Sigmoid colon (tissue), 7 donors: ENCODE measurements at places on chromosomes 4 and X. TPM values are rescaled to one million over a fixed set of nuclear protein-coding genes. Genes with fewer than 3 reads are reported as not detected.

DNA sequence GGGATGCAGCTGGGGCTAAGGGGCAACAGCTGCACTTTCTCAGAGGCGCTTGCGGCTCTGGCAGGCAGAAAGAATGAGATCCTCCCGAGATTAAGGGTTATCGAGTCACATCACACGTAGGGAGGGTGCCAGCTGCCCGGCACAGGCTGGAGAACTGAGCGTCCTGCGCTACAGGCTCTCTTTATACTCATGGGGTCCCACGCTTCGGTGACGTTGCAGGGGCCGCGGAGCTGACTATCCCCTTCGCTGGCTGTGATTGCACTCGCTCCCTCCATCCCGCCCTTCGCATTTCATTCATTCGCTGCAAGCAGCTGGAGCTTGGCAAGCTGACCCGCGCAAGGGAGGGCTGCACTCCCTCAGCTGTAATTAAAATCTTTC, at the start of gene TACR3:
Gene TACR3, minus strand, starts transcription at position 156 of the 378 bp plus-strand sequence. CDS start 310 bp downstream, outside the sequence.
- DNase-seq, result peak; percentile 56

DNA sequence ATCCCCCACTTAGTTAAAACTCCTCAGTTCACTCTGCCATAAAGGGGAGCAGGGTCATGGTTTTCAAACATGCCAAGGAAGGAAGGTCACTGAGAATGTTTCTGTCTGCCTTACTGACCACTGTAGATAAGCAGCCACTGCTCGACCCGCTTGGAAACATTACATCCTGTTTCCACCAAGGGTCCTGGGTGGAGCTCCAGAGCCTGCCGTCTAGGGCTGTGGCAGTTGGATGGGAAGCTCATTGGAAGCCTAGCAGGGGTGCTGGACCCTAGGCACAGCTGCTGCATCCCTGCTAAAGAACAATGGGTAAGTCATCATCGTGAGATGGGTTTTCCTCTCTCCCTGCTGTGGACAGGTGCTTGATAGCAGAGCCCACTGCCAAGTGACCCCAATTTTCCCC, 76.0 kb upstream of the SRD5A3 start:
- DNase-seq, result no peak

- no peak for DNase-seq
Measured at GRCh38 chrX:41234962-41235361, 99.0 kb upstream of the DDX3X start.

GRCh38 chr4:1385373-1386340, 20.6 kb downstream of the NKX1-1 start:
- DNase-seq, result no peak

GRCh38 chr4:157005193-157005592, 33.6 kb upstream of the PDGFC start:
- DNase-seq, result no peak

DNA sequence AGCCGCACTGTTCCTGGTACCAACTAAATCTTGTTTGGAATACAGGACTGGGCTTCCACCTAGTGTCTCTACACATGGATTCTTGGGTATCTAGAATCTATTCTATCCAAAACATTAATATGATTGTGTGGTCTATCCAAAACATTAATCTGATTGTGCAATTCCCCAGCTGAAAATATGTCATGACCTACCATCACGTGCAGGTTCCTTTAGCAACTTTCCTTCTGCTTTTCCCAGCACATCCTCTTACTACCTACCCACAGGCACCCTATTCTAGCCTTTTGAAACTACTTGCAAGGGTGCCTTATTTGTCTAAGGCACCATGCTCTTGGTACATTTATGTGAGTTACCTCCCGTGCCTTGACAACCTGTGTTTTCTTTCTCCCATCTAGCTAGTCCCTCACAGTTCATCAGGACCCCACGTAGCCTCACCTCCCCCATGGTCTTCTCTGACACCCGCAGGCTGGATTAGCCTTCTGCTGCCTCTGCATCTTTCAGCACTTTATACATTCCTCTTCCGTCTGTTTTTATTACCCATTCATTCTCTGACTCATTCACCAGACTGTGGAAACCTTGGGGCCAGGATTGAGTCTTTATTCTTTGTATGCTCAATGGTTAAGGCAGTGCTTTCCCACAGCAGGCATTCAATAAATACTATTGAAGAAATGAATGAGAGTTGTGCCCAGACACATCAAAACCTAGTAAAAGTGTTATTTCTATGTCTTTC, 88.8 kb upstream of the FAM9B start:
- no peak for DNase-seq

- DNase-seq, result no peak
Measured at GRCh38 chrX:107008034-107008433, 8.0 kb upstream of the MORC4 start.

DNA sequence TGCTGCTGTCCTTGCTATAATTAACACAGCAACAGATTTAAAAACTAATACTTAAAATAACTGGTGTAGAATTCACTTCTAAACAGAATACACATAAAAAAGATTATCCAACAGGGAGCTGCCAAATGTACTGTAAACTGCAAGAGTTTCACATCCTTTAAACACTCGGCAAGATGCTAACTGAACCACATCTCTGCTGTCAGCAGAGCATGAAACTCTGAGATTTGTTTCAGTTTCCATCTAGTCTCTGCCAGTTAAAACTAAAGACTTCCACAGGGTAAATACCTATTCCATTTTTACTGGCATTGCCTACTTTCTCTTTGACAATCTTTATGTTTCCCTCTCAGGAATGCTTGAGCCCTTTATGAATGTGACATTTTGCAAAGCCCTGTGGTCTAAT, 127.7 kb downstream of the SLC7A11 start:
- no peak for DNase-seq

DNA sequence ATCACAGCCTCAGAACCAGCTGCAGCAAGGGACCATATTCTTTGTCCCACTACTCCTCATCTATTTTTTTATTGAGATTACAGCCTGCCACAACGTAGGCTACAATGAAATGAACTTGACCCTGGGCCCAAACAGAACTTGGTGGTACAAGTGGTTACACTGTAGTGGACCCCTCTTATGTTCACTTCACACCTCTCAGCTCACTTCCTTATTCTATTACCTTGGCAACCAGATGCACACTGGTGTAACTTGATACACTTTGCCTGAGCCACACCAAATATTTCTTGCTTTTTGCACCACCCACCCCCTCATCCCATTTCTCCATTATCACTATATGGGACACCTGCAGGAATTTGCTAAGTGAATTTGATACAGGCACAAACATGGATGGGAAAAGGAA, 105.8 kb downstream of the CXCL13 start:
- no peak for DNase-seq

GRCh38 chr4:19803406-19803805, 448.3 kb upstream of the SLIT2 start:
- no peak for DNase-seq

GRCh38 chr4:123412091-123412505, 15.5 kb downstream of the SPRY1 start:
- DNase-seq, result no peak

DNA sequence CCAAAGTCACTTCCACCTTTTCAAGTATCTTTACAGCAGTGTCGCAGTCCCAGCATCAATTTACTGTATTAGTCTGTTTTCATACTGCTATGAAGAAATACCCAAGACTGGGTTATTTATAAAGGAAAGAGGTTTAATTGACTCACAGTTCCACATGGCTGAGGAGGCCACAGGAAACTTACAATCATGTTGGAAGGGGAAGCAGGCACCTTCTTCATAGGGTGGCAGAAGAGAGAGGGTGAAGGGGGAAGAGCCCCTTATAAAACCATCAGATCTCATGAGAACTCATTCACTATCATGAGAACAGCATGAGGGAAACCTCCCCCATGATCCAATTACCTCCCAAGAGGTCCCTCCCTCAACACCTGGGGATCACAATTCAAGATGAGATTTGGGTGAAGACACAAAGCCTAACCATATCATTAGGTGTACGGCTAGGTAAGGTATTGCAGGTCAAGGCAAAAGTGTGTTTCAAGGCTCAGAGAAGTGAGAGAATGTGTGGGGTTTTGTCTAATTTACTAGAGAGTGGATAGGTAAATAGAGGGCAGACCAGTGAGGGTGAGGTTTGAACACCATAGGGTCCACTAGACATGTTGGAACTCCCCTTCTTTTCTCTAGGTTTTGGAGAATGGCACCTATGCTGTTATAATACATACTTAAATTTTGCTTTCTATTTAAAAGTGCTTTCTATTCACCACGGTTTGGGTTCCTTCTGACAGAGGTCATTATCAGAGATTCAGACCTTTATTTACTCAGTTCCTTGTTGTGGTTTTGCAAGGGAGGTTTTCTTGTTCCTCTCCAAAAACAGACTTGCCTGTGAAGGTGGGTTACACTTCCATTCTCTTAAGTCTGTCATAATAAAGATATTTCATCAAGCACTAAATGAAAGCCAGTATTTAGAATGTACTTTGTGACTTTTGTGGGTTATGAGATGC, 186.6 kb downstream of the CPEB2 start:
- DNase-seq, result no peak

DNA sequence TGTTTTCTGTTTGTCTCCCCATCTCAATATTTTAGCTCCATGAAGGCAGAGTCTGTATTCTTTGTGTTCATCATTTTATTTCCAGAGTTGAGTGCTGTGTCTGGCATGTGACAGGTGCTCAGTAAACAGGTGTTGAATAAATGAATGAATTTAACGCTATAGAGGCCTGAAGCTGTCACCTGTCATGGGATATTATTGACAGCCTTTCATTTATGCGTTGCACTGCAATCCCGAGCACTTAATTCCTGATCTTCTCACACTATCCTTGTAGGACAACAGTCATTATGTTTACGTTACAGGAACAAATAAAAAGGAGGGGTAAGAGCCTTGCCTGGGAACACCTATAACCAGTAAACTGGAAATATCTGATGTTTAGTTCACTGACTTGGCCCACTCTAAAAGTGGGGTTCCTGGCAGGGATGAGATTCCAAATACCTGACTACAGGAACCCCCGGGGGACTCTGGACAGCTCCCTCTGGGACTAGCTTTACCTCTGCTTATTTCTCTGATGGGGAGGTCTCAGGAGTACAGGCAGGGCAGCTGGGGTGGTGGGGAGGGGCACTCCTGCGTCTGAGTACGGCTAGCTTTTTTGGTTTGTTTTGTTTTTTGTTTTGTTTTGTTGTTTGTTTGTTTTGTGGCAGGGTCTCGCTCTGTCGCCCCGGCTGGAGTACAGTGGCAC, 36.6 kb downstream of the SEL1L3 start:
- no peak for DNase-seq

DNA sequence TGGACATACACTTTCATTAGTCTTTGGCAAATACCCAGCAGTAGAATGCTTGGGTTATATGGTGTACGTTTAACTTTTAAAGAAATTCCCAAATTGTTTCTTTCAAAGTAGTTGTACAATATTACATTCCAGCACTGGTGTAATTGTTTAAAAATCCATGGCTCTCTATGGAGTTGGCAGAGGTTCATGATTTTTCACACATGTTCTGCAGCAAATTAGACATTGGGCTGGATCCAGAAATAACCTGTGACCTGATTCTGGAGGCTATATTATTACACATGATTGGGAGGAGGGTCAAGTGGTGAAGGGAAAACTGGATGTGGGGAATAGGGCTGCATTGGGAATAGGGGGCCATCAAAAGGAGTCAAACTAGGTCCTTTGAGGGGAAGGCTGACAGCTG, 41.9 kb downstream of the MAMLD1 start:
- DNase-seq, result no peak

DNA sequence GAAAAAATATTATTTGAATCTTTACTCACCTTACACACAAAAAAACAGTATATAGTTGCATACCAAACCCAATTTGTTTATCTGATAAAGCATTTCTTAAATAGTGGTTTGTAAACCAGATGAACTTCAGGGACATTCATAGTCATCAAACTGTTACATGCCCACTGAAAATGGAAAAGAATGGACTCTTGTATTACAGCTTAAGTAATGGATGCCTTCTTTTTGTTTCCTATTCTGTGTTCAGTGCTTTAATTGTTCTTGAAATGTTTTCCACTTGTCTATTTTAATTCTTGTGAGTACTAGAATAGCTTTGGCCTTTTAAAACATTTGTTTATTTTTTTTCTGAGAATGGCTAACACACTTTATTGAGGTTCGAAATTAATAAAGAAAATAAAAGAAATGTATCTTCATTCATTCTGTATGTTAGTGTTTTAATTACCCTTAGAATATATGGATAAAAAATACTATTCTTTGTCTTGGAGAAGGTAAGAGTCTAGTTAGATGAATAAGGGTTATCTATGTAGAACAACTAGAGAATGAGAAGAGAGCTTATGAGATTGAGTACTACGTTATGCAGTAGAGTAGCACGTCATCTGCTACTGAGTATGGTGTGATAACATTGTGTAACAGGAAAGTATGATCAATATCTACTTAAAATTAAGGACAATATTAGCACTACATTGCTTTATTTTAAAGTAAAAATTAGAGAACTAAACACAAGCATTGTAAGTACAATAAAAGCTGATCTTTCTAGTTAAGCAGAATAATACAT, 9.9 kb downstream of the CPEB2 start:
- no peak for DNase-seq

DNA sequence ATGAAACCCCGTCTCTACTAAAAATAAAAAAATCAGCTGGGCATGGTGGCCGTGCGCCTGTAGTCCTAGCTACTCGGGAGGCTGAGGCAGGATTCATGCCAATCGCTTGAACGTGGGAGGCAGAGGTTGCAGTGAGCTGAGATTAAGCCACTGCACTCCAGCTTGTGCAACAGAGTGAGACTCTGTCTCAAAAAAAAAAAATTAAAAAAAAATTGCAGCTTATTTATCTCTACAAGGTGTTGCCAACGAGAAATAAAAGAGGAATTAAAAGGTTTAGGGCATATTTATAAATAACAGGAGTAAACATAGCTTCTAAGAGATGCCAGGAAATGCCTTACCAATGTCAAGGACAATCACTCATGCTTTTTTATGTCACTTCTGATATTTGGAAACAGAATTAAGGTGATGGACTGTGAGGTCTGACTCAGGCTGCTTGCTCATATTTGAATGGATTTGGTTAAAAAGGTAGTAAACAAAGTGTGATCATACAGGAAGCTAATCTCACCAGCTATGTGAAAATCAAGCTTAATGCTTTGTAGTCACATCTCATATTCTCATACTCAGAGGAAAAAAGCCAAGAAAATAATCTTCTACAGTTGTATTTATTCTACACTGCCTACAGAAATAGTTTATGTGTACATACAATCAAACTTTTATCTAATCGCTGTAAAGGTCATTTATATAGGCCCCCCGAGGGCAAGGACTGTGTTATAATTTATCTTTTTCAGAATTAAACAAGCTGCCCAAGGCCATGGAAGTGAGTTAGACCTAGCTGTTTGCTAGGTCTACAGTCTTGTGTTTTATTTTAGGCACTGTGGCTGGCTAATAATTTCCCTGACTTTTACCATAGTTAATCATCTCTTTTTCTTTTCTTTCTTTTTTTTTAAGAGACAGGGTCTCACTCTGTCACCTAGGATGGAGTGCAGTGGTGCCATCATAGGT, 61.1 kb upstream of the RBMX start:
- no peak for DNase-seq

CENPI gene
- polyA plus RNA-seq, result not detected

RAB40A gene
- polyA plus RNA-seq, result 0.12 TPM

TRIM75 gene
- not detected for polyA plus RNA-seq

KCTD8 gene
- not detected for polyA plus RNA-seq

PLS3 gene
- polyA plus RNA-seq, result 8.3 TPM

SRPX gene
- 48.7 TPM for polyA plus RNA-seq

SCML2 gene
- 1.2 TPM for polyA plus RNA-seq

FAM149A gene
- polyA plus RNA-seq, result 8.4 TPM
